Esophagus squamous epithelium (tissue), 5 donors: ENCODE measurements at places on chromosomes 3 and 15.

- H3K4me1 ChIP-seq, result no peaks in the 10 kb centered on the region
- H3K27me3 ChIP-seq, result no peaks in the 10 kb centered on the region
- DNase-seq, result no peak
Measured at GRCh38 chr3:27507111-27507510, 22.9 kb upstream of the SLC4A7 start.

DNA sequence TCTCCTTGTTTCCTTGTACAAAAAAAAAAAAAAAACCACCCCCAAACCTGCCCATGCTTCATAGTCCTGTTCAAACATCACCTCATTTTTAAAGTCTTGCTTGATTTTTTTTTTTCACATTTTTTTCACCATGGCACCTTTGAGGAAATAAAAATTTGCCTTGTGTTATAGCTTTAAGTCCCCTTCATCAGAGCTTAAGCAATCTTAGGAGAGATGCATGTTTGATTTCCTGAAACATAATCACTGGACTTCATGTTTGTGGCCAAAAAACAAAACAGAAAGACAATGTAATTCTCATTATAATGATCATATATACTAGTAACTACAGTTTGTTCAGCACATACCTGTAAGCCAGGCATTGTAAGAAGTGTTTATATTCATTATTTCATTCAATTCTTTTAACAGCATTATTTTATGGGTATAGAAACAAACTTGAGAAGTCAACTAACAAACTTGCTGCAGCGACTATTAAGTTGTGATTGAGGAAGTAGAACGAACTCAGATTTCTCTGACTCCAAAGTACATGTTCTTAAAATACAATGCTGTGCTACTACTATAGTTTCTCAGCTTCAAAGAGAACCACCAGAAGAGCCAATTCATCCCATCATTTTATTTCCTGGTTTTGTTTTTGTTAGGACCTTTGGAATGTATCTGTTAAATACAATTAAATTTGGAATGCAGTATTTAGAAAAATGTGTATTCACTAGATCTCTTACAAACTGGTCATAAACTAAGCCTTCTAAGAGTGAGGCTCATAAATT is 203.8 kb downstream of the TCF12 start:
- H3K27me3 ChIP-seq, result no peaks in the 10 kb centered on the region
- H3K4me1 ChIP-seq, result peaks cover 8% of the 10 kb centered on the region
- H3K4me3 ChIP-seq, result no peak overlapping the region

DNA sequence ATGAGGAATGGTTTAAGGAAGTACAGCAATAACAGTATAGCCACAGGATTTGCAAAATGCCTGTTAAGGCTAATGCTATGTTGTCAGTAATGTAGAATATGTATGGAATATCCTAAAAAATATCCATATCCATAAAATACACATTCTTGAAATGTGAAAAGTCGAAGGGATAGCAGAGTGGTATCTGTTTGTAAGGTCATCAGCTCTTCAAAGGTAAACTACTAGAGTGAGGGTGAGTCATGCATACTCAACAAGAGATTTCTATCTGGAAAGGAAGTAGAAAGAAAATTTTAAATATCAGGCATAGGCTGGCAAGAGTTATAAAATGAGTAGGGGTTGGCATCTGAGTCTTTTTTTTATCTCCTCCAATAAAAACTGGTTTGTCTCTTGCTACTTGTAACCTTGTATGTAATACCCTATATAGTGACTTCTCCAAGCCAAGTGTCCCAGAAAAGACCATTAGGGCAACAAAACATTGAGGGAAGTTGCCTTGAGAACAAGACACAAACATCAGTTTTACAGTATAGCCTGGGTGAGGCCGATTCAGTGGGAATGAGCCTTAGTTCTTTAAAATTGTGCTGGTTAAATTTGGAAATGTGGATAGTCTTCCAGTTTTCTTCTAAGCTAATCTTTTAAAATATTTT is 103.1 kb downstream of the SPATA16 start:
- H3K36me3 ChIP-seq, result no peaks in the 10 kb centered on the region
- no peak for DNase-seq
- H3K27ac ChIP-seq, result no peak overlapping the region
- no peak overlapping the region for H3K4me3 ChIP-seq
- no peaks in the 10 kb centered on the region for H3K27me3 ChIP-seq

- H3K27me3 ChIP-seq, result no peaks in the 10 kb centered on the region
- peaks cover 10% of the 10 kb centered on the region for H3K36me3 ChIP-seq
- no peak overlapping the region for H3K27ac ChIP-seq
- H3K4me3 ChIP-seq, result no peak overlapping the region
- no peak for DNase-seq
- H3K4me1 ChIP-seq, result no peaks in the 10 kb centered on the region
Measured at GRCh38 chr3:196472286-196472685, 31.3 kb downstream of the RNF168 start.

- no peak overlapping the region for H3K4me3 ChIP-seq
- no peaks in the 10 kb centered on the region for H3K4me1 ChIP-seq
- H3K36me3 ChIP-seq, result no peaks in the 10 kb centered on the region
- DNase-seq, result no peak
Measured at GRCh38 chr3:186997473-186997939, 67.2 kb downstream of the ST6GAL1 start.

- no peaks in the 10 kb centered on the region for H3K27me3 ChIP-seq
- H3K4me3 ChIP-seq, result no peak overlapping the region
- DNase-seq, result no peak
- H3K27ac ChIP-seq, result no peak overlapping the region
- H3K4me1 ChIP-seq, result peaks cover 5% of the 10 kb centered on the region
Measured at GRCh38 chr15:39744334-39745103, 38.1 kb downstream of the FSIP1 start.

DNA sequence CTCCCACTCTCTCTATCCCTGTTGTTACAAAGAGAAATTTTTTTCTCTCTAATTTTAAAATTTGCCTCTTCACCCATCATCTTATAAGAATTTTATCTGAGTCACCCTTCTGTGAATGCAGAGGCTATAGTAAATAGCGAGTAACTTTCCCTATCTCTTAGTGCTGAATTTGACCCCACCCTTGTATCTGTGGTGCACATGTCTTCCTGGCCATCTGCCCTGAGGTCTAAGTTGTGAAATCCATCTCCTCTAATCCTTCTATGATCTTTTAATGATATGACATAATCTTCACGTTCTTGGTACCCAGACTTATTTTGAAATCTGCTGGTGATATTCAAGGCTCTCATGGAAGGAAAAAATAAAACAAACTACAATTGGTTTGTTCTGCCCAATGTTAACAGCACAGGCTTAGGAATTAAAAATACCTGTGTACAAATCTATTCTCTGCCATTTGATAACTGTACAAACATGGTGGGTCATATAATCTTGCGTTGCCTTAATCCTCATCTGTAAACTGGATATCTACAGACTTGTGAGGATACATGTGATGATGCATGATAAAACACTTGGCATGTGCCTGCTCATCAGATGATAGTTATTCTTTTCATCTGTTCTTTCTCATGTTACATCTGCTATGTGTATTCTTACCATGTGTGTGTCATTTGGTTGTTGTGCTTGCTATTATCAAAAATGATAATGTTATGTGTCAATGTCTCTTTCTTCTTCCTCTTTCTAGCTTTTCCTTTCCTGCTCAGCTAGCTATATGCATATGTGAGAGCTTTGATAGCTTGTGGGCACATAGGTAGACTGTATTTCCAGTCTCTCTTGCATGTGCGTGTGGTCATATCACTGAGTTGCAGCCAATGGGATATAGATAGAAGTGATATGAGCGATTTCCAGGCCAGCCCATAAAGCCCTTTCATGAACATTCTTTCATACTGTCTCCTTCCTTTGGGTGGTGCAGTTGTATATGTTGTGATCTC is 13.7 kb upstream of the CCR3 start:
- peaks cover 4% of the 10 kb centered on the region for H3K4me1 ChIP-seq
- H3K27ac ChIP-seq, result no peak overlapping the region
- no peak overlapping the region for H3K4me3 ChIP-seq
- no peaks in the 10 kb centered on the region for H3K36me3 ChIP-seq
- DNase-seq, result no peak

GRCh38 chr3:152586974-152587373 is 248.0 kb upstream of the P2RY1 start:
- H3K4me1 ChIP-seq, result no peaks in the 10 kb centered on the region
- no peak overlapping the region for H3K4me3 ChIP-seq
- H3K27ac ChIP-seq, result no peak overlapping the region
- no peak for DNase-seq
- no peaks in the 10 kb centered on the region for H3K36me3 ChIP-seq

DNA sequence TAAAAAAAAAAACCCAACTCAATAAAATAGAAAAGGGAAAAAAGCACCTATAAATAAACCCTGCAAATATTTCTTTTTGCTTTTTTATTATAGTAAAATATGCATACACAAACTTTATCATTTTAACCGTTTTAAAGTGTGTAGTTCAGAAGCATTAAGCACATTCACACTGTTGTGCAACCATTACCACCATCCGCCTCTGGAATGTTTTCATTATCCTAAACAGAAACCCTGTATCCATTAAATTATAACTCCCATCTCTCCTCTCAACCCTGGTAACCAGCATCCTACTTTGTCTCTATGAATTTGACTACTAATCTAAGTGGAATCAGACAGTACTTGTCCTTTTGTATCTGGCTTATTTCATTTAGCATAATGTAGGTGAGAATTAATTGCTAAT is 15.0 kb downstream of the CDCP1 start:
- peaks cover 5% of the 10 kb centered on the region for H3K4me1 ChIP-seq
- no peak for DNase-seq
- no peak overlapping the region for H3K4me3 ChIP-seq
- no peak overlapping the region for H3K27ac ChIP-seq
- no peaks in the 10 kb centered on the region for H3K36me3 ChIP-seq

DNA sequence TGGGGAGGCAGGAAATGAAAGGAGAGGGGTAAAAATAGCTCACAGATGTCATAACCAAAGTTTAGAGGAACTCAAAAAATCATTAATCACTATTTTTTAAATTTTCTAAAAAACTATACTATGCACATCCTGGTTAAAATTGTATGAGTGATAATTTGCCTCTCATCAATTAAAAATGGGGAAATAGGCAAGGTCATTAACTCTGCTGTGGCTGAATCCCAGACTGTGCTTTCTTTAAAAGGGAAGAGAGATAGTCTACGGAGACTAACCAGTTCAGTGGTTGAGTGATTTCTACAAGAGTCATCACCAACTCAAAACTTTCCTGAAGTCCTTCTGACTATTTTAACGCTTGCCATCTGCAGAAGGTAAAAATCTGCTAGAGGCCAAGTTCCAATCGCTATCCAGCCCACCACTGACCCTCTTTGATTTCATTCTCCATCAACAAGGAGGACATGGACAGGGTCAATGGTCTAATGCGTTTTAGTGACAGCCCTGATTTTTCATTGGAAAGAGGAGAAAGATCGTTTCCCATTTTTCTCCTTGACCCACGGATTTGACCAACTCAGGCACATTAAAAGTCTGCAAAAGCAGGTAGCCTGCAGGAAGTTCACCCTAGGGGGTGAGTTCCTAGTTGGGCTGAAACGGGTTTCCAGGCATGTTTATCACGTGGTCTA is 850 bp downstream of the SUCLG2 start:
- H3K4me1 ChIP-seq, result peaks cover 3% of the 10 kb centered on the region
- peak overlapping the region; percentile 96 for H3K4me3 ChIP-seq
- H3K27me3 ChIP-seq, result no peaks in the 10 kb centered on the region
- peak overlapping the region; percentile 97 for H3K27ac ChIP-seq
- DNase-seq, result no peak

DNA sequence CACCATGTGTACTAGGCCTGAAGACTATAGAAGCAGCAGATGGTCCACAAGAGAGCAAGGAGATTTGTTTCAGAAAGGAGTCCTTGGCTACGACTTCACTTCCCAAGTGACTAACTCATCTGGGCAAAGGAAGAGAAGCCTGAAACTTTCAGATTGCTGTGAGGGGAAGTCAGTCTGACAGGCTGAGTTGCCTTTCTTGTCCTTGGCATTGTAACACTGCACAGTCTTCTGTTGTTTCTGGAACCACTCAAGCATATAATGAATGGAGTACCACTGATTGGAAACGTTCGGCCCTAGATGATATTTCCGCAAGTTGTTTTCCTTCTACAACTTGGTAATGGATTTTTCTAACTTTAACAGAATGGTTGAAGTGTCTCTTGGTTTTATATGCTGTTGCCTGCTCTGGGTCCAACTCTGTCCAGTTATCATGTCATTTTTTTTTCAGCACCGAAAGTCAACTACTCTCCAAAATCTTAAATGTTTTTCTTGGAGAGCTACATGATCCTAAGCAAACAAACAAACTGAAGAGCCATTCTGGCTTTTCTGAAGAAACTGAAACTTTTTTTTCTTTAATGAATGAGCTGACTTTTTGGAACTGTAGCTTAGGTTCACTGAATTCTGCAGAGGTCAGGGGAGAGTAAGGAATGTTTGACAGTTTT is 685.7 kb downstream of the MECOM start:
- no peaks in the 10 kb centered on the region for H3K4me1 ChIP-seq
- no peak overlapping the region for H3K27ac ChIP-seq
- H3K27me3 ChIP-seq, result no peaks in the 10 kb centered on the region
- no peak for DNase-seq

DNA sequence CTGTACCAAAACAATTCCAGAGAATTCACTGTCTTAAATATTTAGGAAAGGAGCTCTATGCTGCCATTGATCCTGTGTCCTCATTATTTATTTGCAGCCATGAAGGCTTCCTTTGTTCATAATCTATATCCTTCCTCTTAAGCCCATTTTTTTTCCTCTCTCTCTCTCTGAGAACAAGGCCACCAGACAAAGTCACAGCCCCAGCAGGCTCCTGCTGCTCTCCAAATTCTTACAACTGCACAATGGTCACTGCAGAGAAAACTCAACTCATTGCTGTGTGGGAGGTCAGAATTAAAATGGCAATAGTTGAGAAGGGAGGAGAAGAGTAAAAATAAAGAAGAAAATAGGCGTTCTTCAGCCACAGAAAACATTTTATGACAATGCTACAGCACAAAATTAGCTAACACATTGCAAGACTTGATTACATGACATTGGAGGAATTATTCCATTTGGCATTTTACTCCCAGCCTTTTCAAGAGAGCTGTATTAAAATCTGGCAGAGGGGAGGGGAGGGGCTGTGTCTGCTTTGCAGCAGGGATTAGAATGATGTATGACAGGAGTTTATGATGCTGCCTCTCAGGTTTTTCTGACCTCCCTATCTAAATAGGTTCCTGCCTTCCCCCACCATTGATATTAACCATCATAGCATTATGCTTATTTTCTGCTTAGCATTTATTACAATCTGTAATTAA is 399.7 kb upstream of the THBS1 start:
- DNase-seq, result no peak
- no peak overlapping the region for H3K4me3 ChIP-seq
- no peaks in the 10 kb centered on the region for H3K27me3 ChIP-seq
- no peaks in the 10 kb centered on the region for H3K36me3 ChIP-seq
- H3K27ac ChIP-seq, result no peak overlapping the region

DNA sequence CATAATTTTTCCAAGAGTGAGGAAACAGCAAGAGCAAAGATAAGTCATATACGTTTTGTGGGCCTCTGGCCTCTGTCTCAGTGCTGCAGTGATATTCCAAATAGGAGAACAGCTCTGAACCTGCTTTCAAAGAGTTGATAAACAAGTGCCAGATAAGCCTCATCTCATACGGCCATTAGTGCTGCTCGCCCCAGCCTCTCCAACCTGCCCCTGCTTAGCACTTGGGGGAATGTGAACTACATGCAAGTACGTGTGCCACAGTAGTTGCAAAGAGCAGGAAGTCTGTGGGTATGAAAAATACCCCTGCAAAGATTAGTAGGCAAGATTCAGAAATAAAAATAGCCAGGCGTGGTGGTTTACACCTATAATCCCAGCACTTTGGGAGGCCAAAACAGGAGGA is 14.0 kb downstream of the DAPK2 start:
- peaks cover 1% of the 10 kb centered on the region for H3K4me1 ChIP-seq
- no peak for DNase-seq
- H3K36me3 ChIP-seq, result no peaks in the 10 kb centered on the region
- H3K27me3 ChIP-seq, result no peaks in the 10 kb centered on the region
- no peak overlapping the region for H3K27ac ChIP-seq
- no peak overlapping the region for H3K4me3 ChIP-seq
